Activated naive CD4-positive, alpha-beta T cell (primary cell): ENCODE measurements at places on chromosomes 1 and 21.

- no peak for DNase-seq
These were observed 4.8 kb downstream of the SIM2 start for GRCh38 chr21:36703626-36704280.

GRCh38 chr1:146021050-146021445 lies 487 bp downstream of the HJV start:
- DNase-seq: no peak

DNA sequence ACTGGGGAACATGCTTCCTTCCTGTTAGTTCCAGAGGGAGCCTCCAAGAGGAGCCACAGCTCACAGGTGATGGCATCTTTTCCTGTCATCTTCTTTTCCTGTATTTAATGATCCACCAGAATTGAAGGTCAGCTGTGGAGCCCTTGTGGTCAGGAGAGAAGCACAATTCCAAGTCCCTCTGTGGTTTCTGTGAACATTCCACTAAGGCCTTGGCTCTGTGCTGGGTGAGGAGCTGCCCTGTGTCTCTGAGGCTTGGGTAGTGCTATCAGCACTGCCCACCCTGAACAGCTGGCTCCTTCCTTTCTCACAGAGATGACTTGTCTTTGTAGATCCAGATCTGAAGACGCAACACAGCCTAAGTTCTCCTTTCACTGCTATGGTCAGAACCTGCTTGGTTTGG lies 141.9 kb upstream of the MAP1LC3C start:
- no peak for DNase-seq

DNA sequence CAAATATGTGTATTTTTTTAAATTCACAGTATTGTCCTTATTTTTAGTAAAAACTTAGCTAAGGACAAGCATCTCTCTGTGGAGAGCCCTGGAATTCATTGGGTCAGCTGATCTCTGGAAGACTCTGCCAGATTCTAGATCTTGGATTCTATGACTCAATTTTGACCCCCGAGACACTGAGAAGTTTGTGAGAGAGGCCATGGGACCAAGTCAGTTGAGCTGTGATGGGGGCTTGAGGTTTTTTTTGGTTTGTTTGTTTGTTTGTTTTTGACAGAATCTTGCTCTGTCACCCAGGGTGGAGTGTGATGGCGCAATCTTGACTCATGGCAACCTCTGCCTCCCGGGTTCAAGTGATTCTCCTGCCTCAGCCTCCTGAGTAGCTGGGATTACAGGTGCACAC lies 13.5 kb downstream of the SHISA4 start:
- no peak for DNase-seq

- DNase-seq: no peak
These were observed 101.2 kb downstream of the FASLG start for GRCh38 chr1:172760121-172760520.

DNA sequence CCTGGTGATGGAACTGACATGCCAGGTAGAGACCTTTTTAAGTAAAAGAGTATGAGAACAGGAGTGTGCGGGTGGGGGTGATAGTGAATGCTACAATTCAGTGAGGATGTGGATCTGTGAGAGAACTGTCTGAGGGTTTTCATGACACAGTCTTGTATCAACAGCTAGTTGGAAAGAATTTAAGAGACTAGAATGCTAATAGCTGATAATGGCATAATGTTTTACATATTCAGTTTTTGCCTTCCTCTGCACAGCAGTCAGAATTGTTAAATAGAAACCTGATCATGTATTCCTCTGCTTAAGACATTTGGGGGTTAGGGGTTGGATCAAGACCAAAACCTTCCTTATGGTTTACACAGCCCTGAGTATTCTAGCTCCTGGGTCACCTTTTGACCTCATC lies 152.8 kb upstream of the ZRANB2 start:
- DNase-seq: no peak
